Smooth muscle cell of the coronary artery (primary cell): ENCODE measurements at places on chromosomes 3 and 15. TPM values are rescaled to one million over a fixed set of nuclear protein-coding genes. Genes with fewer than 3 reads are reported as not detected.

Gene CHST2
- total RNA-seq: 8.2 and 16.7 TPM in 2 replicates

Gene PLA1A
- 0.08 and 0.12 TPM in 2 replicates for total RNA-seq

Gene GOLGA8H
- total RNA-seq: 0.30 TPM in 1 of 2 replicates, not detected in the other

Gene GRAMD1C
- 1.6 and 13.1 TPM in 2 replicates for total RNA-seq

Gene TMEM41A
- 6.7 and 7.4 TPM in 2 replicates for total RNA-seq

Gene CMTM6
- total RNA-seq: 27.6 and 74.6 TPM in 2 replicates

Gene ALPK3
- 0.12 and 7.7 TPM in 2 replicates for total RNA-seq

Gene MYH15
- total RNA-seq: 0.15 and 1.1 TPM in 2 replicates

Gene TMEM108
- total RNA-seq: 0.08 and 0.12 TPM in 2 replicates

Gene CYP1A2
- total RNA-seq: not detected in 2 replicates

Gene FAM107A
- total RNA-seq: under 0.01 and 0.30 TPM in 2 replicates

Gene HRG
- not detected in 2 replicates for total RNA-seq

Gene VWA5B2
- 1.3 TPM in 1 of 2 replicates, not detected in the other for total RNA-seq

Gene LINGO1
- total RNA-seq: not detected in 2 replicates

Gene RTP4
- total RNA-seq: 0.60 and 1.6 TPM in 2 replicates

Gene GRM7
- total RNA-seq: not detected in 2 replicates

Gene STIMATE
- total RNA-seq: 7.5 and 10.9 TPM in 2 replicates

Gene HTR3C
- total RNA-seq: not detected in 2 replicates

Gene SFMBT1
- 1.2 and 4.2 TPM in 2 replicates for total RNA-seq

Gene MGLL
- 7.4 and 18.7 TPM in 2 replicates for total RNA-seq

Gene AMT
- 0.60 and 2.0 TPM in 2 replicates for total RNA-seq

Gene TLR9
- under 0.01 TPM in 1 of 2 replicates, not detected in the other for total RNA-seq

Gene FEZF2
- total RNA-seq: not detected in 2 replicates

Gene CSPG5
- total RNA-seq: 0.12 and 0.15 TPM in 2 replicates

Gene GREM1
- 5.0 and 527 TPM in 2 replicates for total RNA-seq

Gene LSG1
- total RNA-seq: 27.1 and 29.5 TPM in 2 replicates

Gene C15orf39
- total RNA-seq: 0.94 and 2.3 TPM in 2 replicates

Gene VIPR1
- total RNA-seq: 19.5 TPM in 1 of 2 replicates, not detected in the other
